NCI-H1930 (cell line): ENCODE measurements at places on chromosomes 13 and 19.

DNA sequence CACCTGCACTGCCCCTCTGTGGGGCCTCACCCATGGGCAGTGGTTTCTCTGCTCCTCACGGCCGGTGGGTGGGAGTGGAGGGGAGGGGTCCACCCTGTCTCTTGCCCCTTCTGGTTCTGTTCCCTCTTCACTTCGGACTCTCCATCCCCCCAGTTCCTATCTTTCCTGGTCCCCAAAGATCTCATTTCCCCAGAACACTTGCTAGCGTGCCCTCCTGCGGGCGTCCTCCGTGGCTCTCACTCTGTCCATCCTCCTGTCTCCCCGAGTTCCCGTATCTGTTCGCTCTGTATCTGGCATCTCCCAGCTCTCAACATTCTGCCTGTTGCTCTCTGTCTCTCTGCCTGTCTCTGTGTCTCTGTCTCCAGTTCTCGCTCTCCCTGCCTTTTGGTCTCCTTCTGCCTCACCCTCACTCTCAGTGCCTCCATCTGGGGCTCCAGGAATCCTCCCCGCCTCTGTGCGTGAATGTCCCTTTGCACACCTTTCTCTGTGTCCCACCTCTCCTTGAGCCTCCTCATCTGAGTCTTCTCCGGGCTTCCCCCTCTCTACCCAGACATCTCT, 363 bp downstream of the SPIB start:
- no peak for DNase-seq

GRCh38 chr19:47075179-47075810, 26.9 kb upstream of the TMEM160 start:
- no peak for DNase-seq

GRCh38 chr13:21615427-21615826, 11.5 kb upstream of the MICU2 start:
- DNase-seq: no peak

GRCh38 chr13:48780713-48781341, 127.1 kb downstream of the CYSLTR2 start:
- no peak for DNase-seq

- DNase-seq: no peak
Measured at GRCh38 chr13:27721681-27722080, 70.6 kb upstream of the GSX1 start.

DNA sequence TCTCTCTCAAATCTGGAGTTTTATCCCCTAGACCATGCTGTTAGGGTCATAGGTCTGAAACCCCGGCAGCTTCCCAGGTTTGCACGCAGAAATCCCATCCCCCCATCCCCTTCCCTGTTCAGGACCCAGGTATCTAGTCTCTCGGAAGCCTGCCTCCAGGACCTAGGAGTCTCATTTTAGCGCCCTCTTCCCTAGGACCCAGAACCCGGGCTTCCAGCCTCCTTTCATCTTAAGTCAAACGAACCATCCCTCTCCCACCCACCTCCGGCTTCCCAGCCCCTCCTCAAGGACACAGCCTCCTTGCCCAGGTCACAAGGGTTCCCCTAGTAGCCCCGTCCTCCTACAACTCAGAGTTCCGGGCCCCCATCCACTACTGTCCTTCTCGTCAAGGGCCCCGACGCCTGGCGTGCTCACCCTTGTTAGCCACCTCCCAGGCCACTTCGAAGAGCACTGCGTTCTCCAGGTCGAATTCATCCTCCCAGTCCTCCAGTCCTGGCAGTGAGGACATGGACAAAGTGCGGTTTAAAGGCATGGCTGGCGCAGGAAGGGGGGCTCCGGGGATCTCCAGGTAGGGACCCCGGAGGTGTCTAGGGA, 431 bp downstream of the GYS1 start:
- DNase-seq: no peak

GRCh38 chr13:48908381-48909055, 67.2 kb upstream of the FNDC3A start:
- DNase-seq: no peak

GRCh38 chr19:51441410-51442390, 16.6 kb downstream of the SIGLEC8 start:
- no peak for DNase-seq

DNA sequence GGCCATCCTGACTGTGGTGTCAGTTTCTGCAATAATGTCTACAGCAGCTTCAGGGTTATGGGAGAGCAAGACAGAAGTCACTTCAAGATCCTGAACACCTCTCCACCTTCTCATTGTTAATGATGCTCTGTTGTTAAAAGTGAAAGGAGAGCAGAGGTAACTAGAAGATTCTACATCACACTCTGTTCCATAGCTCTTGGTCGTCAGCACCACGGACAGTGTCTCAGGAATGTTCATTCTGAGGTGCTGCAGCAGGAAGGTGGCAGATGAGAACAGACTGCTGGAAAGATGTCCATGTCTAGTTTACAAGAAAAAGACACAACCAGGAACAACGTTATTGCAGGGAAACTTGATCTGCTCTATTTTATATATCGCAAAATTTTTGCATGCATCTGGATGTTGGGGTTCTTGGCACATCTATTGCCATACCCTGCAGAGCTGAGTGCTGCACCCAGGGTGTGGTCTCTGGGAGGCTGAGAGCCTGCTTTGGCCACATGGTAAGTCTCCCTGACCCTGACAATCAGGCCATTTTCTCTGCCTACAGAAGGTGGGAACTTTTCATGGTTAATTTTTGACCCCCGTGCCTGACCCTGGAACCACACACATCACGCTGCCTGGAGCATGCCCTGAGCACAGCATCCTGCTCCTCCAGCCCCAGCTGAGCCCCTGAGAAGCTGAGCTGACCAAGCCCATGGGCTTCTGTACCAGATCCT, 12.7 kb downstream of the CEACAM21 start:
- DNase-seq: no peak
